ENCODE measurements at places on chromosomes 5 and 9. TPM values are rescaled to one million over a fixed set of nuclear protein-coding genes. Genes with fewer than 3 reads are reported as not detected.

Gene AQP7
- total RNA-seq, result 0.54 TPM

Gene ADAMTS2
- total RNA-seq, result 7.0 TPM

Gene RASEF
- 0.73 TPM for total RNA-seq

Gene CKMT2
- total RNA-seq, result 4.2 TPM

Gene GNA14
- 9.0 TPM for total RNA-seq

Gene HRH2
- 4.0 TPM for total RNA-seq

Gene TRIP13
- total RNA-seq, result 7.0 TPM

Gene LECT2
- not detected for total RNA-seq

Gene FBP1
- total RNA-seq, result not detected

Gene PCA3
- total RNA-seq, result 1.2 TPM

Gene IFNB1
- not detected for total RNA-seq

Data from cerebellum (tissue), 4 donors.